ENCODE measurements at places on chromosomes 2 and 18. TPM values are rescaled to one million over a fixed set of nuclear protein-coding genes. Genes with fewer than 3 reads are reported as not detected.
A peak's percentile ranks its signal among the peaks of the same experiment; 100 is the strongest.

DNA sequence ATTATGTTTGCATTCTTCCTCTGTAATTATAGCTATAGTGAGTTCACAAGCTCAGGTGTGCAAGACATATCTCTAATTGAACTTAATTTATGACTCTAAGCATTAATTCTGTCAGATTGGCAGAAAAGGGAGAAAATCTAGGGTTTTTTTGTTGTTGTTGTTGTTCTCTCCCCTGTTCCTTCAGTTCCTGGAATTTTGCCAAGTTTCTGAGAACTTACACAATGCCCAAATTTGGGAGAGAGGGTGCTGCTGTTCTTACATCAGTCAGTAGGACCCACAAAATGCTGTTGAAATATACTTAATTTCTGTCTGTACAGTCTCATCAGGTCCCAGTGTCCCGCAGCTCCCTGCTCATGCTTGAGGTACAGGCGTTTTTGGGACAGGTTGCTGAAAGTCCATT, 221.8 kb upstream of the RBMS1 start:
- DNase-seq, result peak; percentile 36

DNA sequence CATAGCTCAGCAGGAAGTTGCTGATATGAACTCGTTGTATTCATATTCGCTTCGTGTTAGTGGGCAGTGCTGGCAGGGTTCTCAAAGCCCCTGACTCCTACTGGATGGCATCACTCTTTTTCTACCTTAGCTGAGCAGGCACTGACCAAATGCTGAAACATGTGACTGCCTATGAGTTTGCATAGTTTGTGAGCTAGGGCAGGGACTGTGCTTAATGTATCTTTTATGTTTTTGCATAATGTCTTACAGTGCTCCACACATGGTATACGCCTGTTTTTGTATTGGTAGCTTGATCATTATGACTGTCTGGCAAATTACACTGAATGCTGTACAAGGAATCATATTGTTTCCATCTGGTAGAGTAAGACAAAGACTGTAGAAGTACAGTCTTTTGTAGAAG, 305.3 kb downstream of the PARD3B start:
- no peak for DNase-seq

GRCh38 chr2:186772579-186772978, 76.4 kb downstream of the ZSWIM2 start:
- no peak for DNase-seq

- DNase-seq, result no peak
Measured at GRCh38 chr2:11955884-11956291, 209.5 kb downstream of the LPIN1 start.

DNA sequence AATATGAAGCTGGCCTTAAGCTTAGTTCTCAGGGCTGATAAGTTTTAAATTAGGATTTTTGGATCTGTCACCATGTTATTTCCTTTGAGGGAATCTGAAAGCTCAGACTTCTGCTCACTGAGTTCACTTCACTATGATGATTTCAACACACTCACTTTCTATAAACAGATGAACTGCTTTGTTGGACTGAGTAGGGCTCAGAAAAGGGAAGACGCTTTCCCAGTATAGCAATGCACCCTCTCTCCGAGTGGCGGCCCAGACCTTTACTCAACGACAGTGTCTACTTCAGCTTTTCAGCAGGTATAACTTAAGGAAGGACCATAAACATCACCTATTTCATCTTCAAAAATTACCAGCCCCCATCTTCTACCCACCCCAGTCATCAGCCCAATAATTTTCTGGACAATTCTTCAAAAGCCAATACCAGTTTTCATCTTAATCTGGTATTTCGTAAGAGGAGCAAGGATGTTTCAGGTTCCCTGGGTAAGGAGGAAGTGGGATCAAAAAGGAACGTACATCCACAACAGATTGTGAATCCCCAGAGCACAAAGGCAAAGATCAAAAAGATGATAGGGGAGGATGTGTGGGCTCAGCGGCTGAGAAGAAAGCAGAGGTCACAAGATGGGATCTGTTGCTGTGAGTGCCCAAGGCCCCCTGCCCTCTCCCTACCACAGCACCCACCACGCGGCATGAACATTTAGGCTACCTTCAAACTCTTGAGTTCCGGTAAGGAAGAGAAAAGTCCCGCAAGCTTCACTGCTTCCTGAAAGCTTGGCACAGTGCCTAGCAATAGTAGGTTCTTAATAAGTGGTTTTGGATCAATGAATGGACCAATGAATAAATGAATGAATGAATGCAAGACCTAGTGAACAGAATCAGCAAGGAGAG, 41.9 kb downstream of the LPIN2 start:
- no peak for DNase-seq

DNA sequence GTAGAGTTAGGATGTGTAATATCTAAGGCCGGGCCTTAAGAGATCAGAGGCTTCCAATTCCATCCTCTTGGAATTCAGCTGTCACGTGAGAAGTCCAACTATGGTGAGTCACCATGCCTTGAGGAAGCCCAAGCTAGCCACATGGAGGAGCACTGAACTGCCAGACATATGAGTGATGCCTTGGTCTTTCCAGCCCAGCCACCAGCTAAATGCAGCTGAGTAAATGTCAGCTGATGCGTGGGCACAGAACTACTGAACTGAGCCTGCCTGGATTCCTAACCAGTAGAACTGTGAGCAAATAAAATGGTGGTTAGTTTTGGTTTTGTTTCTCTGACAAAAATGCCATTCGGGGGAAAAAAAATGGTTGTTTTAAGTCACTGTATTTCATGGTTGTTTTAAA, 153.7 kb upstream of the SERTAD2 start:
- peak; percentile 97 for DNase-seq

GRCh38 chr2:60106836-60107529, 446.5 kb downstream of the BCL11A start:
- no peak for DNase-seq

DNA sequence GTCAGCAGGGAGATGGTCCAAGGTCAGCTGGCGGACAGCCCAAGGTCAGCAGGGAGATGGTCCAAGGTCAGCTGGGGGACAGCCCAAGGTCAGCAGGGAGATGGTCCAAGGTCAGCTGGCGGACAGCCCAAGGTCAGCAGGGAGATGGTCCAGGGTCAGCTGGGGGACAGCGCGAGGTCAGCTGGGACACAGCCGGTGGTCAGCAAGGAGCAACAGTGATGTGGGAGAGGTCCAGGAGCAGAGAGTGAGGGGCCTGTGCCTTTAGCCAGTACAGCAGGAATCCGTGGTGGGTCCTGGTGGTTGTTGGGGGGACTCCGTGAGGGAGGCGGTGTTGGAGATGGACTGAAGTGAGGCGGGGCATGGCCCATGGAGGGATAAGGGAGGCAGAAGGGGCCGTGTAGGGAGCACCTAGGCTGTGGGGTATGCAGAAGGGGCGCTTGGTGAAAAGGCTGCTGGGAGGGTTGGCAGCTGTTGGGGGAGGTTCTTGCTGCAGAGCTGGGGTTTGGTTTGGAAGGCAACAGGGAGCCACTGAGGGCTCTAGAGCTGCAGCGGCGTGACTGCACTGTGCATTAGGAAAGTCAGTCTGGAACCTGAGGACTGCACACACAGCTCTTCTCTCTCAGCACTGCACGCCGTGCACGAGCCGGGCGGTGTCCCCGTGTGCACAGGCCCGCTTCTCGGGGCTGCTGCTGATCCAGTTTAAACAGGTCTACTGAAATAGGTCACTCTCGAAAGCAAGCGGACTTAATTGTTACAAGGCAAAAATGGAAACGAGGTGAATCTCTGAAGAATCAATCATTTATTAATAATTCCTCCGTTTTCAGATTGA, 76.2 kb upstream of the HDAC4 start:
- no peak for DNase-seq

The WNT10A gene
- not detected for total RNA-seq

- peak; percentile 58 for DNase-seq
Measured at GRCh38 chr2:84865181-84865783, 15.6 kb downstream of the TRABD2A start.

GRCh38 chr2:110153416-110153815, 37.8 kb upstream of the MALL start:
- peak; percentile 71 for DNase-seq

The TMEM17 gene
- total RNA-seq, result 1.3 TPM

The ACADL gene
- 0.51 TPM for total RNA-seq

The STAMBP gene
- 23.6 TPM for total RNA-seq

GRCh38 chr2:200602584-200602983, 16.8 kb downstream of the AOX1 start:
- no peak for DNase-seq

The NR4A2 gene
- total RNA-seq, result 0.17 TPM

The INPP1 gene
- total RNA-seq, result 13.4 TPM

- no peak for DNase-seq
Measured at GRCh38 chr2:28628987-28629386, 122.6 kb upstream of the PPP1CB start.

DNA sequence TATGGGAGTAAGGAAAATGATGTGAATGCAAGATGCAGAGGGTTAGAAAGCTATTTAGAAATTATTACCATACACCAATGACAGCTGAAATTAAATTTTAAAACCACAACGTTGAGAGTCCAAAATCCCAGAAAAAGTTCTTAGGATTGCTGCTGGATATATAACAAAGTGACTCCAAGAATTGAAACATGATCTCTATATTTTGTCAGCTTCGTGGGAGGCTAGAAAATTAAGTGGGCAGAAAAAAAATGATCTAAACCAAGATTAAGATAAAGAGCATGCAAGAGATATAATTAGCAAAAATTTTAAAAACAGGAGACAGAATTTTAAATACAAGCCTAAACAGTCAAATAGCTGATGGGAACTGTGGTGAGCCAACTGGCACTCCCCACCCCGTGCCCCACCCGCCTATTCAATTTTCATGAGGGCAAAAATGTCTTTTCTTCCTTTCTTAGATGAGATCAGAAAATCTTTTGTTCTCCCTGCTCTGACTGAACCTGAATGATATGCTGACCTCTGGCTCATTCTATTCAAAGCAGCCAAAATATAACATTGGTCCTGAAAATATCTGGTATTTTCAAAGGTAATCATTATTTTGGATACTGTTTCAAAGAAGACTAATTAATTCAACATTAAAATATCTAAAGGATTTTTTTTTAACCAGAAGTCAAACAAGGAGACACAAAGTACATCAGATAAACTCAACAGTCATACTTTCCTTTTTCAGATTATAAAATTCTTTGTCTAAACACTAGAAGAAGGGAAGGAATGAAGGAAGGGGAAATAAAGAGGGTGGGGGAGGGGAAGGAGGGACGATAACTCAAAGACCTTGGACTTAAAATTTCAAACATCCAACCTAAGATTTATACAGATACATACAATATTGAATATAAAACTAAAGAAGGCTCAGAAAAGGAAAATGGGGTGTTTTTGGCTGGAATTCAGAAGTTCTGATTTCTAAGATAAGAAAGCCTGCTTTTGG, 12.2 kb downstream of the KANSL3 start:
- peak; percentile 47 for DNase-seq

The MAL gene
- total RNA-seq, result not detected

GRCh38 chr2:215435280-215435869, 493 bp downstream of the FN1 start:
- DNase-seq, result no peak

GRCh38 chr2:134337631-134338030, 83.8 kb downstream of the MGAT5 start:
- no peak for DNase-seq

DNA sequence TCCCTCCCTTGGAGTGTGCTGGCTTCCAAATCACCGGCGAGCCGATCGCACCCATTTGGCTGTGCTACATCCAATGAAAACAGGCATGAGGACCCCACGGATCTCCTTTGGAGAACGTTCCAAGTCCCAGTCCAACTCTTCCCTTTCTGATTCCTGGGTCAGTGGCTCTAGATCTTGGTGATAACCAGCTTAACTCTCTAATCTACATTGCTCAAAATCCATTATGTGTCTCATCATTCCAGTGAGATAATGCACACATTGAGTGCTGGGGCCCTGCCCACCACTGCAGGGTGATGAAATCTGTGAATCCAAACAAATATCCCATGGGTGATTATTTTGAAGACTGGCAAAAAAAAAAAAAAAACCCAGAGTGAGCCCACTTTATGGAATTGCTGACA, 232.7 kb upstream of the COPS8 start:
- DNase-seq, result no peak

The SERPINB11 gene
- not detected for total RNA-seq

GRCh38 chr2:149365931-149366583, 35.7 kb downstream of the LYPD6 start:
- DNase-seq, result peak; percentile 24

The NEU4 gene
- total RNA-seq, result not detected

The TNFAIP6 gene
- 53.8 TPM for total RNA-seq
